ENCODE measurements at places on chromosomes 7 and 10. TPM values are rescaled to one million over a fixed set of nuclear protein-coding genes. Genes with fewer than 3 reads are reported as not detected.
A peak's percentile ranks its signal among the peaks of the same experiment; 100 is the strongest.

Gene GNAT3
- total RNA-seq = not detected

Gene LRRC18
- total RNA-seq = not detected

Gene SORCS3
- 2.1 TPM for total RNA-seq

Gene INMT
- total RNA-seq = 0.36 TPM

Gene VWA2
- not detected for total RNA-seq

Gene CYP3A4
- not detected for total RNA-seq

Gene RARRES2
- not detected for total RNA-seq

Gene PRSS1
- not detected for total RNA-seq

Gene DEPP1
- not detected for total RNA-seq

- H3K27me3 ChIP-seq = no peaks in the 10 kb centered on the region
- H3K27ac ChIP-seq = no peak overlapping the region
- no peak overlapping the region for H3K4me3 ChIP-seq
- no peaks in the 10 kb centered on the region for H3K36me3 ChIP-seq
- H3K4me1 ChIP-seq = peaks cover 9% of the 10 kb centered on the region
Observed at GRCh38 chr10:127978481-127978880, 71.6 kb downstream of the PTPRE start.

GRCh38 chr7:116522247-116522646 lies 2.6 kb upstream of the CAV1 start:
- H3K27ac ChIP-seq = no peak overlapping the region
- no peak for DNase-seq
- H3K36me3 ChIP-seq = no peaks in the 10 kb centered on the region
- H3K27me3 ChIP-seq = peaks cover 66% of the 10 kb centered on the region
- peaks cover 24% of the 10 kb centered on the region for H3K4me1 ChIP-seq

DNA sequence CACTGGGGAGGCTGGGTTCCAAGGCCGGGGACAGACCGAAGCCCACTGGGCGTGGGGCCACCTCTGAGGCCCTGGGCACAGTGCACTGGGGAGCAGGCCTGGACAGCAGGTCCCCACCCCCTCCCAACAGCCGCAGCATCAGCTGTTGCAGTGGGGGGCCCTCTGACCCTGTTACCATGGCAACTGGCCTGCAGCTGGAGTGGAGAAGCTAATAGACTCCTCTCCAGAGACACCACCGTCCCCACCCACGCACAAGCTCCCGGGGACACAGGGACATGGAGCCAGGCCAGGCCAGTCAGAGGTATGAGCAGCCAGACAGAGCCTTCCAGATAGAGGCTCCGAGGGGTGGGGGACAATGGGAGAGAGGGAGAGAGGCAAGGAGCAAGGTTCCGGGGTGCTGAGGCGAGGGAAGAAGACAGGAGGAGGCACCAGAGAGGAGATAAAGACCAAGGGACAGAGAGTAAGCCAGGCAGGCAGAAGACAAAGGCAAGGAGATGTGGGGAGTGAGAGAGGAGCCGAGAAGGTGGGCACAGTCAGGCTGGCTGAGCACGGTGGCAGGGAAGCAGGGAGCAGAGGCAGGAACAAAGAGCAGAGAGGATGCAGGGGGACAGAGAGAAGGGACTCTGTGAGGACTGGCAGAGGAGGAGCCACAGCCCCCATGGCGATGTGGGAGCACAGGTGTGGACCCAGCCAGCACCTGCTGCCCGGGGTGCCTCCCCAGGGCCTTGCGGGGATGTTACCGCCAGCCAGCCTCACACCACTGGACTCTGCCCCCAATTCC lies 6.7 kb downstream of the KCNH2 start:
- H3K4me1 ChIP-seq = peaks cover 42% of the 10 kb centered on the region
- H3K4me3 ChIP-seq = no peak overlapping the region
- DNase-seq = no peak
- peaks cover 11% of the 10 kb centered on the region for H3K27me3 ChIP-seq
- no peak overlapping the region for H3K27ac ChIP-seq
- no peaks in the 10 kb centered on the region for H3K36me3 ChIP-seq

DNA sequence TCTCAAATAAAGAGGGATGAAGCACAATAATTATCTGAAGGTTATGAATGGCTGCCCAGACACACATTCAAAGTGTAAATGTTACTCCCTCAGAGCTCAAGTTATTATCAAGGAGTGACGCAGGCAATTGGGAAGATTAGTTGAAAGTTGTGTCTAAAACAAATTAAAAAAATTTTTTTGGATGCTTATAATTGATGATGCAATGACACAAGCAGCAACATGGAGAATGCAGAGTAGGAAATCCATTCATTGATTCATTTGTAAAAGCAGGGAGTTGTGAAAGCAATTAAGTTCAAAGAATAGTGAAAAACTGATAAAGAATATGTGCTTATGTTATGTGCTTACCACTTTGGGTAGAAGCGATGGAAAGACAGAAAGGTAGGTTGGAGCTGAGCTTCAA lies 120.4 kb downstream of the CDK6 start:
- no peak for DNase-seq
- H3K4me1 ChIP-seq = peaks cover 13% of the 10 kb centered on the region
- H3K27me3 ChIP-seq = no peaks in the 10 kb centered on the region

DNA sequence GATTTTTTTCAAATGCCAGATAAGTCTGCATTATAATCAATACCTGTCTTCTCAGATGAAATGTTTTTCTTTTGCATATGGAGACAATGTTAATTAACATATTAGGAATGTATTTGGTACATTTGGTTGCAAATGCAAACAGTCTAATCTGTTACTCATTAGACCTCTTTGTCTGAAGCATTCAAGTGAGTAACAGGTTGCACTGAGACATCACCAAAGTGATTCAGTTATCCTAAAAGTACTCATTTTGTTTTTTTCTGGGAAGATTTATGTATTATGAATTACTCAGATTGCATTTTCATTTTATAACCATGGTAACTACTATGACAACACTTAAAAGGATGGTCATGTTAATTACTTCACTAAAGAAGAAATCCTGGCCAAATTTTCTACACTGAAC lies 513.6 kb downstream of the HTR7 start:
- H3K4me3 ChIP-seq = no peak overlapping the region
- no peaks in the 10 kb centered on the region for H3K27me3 ChIP-seq
- DNase-seq = no peak
- no peaks in the 10 kb centered on the region for H3K4me1 ChIP-seq
- H3K27ac ChIP-seq = no peak overlapping the region
- H3K36me3 ChIP-seq = no peaks in the 10 kb centered on the region

DNA sequence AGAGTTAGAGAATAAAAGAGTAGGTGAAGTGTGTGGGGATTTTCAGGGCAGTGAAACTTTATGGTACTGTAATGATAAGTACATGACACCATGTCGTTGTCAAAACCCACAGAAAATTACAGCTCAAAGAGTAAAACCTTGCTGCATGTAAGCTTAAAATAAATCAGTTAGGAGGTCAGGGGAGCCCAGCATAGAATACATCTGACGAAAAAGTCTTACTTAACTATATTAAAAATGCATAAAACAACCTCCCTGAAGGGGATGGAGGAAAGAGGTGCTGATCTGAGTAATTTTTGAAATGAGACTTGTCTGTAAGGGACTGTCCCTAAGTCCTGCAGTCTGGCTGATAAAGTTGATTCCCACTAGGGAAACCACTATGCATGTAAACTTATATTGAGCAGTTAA lies 49.8 kb upstream of the AKR1E2 start:
- H3K27me3 ChIP-seq = peaks cover 7% of the 10 kb centered on the region
- DNase-seq = no peak
- no peaks in the 10 kb centered on the region for H3K4me1 ChIP-seq
- no peak overlapping the region for H3K4me3 ChIP-seq
- no peak overlapping the region for H3K27ac ChIP-seq

- H3K4me1 ChIP-seq = no peaks in the 10 kb centered on the region
- no peak overlapping the region for H3K27ac ChIP-seq
- DNase-seq = no peak
- H3K4me3 ChIP-seq = no peak overlapping the region
- no peaks in the 10 kb centered on the region for H3K27me3 ChIP-seq
- H3K36me3 ChIP-seq = no peaks in the 10 kb centered on the region
Observed at GRCh38 chr7:111232249-111233084, 141.5 kb downstream of the LRRN3 start.

GRCh38 chr7:95590387-95591248 lies 5.7 kb downstream of the PDK4 start:
- no peak overlapping the region for H3K27ac ChIP-seq
- H3K27me3 ChIP-seq = no peaks in the 10 kb centered on the region
- H3K4me1 ChIP-seq = no peaks in the 10 kb centered on the region

DNA sequence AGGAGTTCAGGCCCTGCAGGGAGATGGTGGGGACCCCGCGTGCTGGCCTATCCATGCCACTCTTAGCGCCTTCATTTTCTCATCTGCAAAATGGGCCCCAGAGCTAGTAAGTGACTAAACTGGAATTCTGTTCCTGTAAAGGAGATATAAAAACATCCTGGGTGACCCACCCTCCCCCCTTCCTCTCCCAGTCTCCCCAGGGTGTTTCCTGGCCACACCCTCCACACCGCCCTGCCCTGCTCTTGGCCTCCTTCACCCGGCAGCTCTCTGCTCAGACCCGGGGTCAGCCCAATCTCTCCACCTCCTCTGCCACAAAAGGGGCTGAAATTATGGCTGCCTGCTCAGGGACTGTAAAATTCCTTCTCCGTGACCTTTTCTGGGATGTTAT lies 70.7 kb downstream of the C10orf105 start:
- no peak for DNase-seq
- no peaks in the 10 kb centered on the region for H3K36me3 ChIP-seq
- H3K4me3 ChIP-seq = no peak overlapping the region

- peak; percentile 76 for DNase-seq
- H3K27me3 ChIP-seq = no peaks in the 10 kb centered on the region
- peaks cover 69% of the 10 kb centered on the region for H3K36me3 ChIP-seq
- no peak overlapping the region for H3K27ac ChIP-seq
- H3K4me1 ChIP-seq = peaks cover 10% of the 10 kb centered on the region
- no peak overlapping the region for H3K4me3 ChIP-seq
Observed at GRCh38 chr7:105656922-105657521, 75.7 kb upstream of the EFCAB10 start.

GRCh38 chr7:1386623-1387220 lies 72.5 kb downstream of the MICALL2 start:
- no peak overlapping the region for H3K27ac ChIP-seq
- peaks cover 18% of the 10 kb centered on the region for H3K27me3 ChIP-seq
- no peak overlapping the region for H3K4me3 ChIP-seq

- H3K27ac ChIP-seq = no peak overlapping the region
- no peak for DNase-seq
- H3K4me1 ChIP-seq = no peaks in the 10 kb centered on the region
- no peaks in the 10 kb centered on the region for H3K27me3 ChIP-seq
Observed at GRCh38 chr7:30184791-30185487, 50.2 kb downstream of the MTURN start.

GRCh38 chr7:55065079-55065478 lies 46.3 kb downstream of the EGFR start:
- H3K27ac ChIP-seq = no peak overlapping the region
- H3K4me3 ChIP-seq = no peak overlapping the region
- H3K36me3 ChIP-seq = no peaks in the 10 kb centered on the region
- H3K4me1 ChIP-seq = no peaks in the 10 kb centered on the region

GRCh38 chr10:70190581-70190980 lies 20.3 kb upstream of the SAR1A start:
- no peak overlapping the region for H3K4me3 ChIP-seq
- H3K36me3 ChIP-seq = no peaks in the 10 kb centered on the region
- H3K27me3 ChIP-seq = no peaks in the 10 kb centered on the region
- no peaks in the 10 kb centered on the region for H3K4me1 ChIP-seq
- no peak overlapping the region for H3K27ac ChIP-seq

- H3K4me3 ChIP-seq = no peak overlapping the region
- H3K27ac ChIP-seq = no peak overlapping the region
- no peaks in the 10 kb centered on the region for H3K36me3 ChIP-seq
- no peaks in the 10 kb centered on the region for H3K4me1 ChIP-seq
- no peak for DNase-seq
- no peaks in the 10 kb centered on the region for H3K27me3 ChIP-seq
Observed at GRCh38 chr7:146387140-146387539, 270.5 kb downstream of the CNTNAP2 start.

GRCh38 chr7:142347091-142347490 lies 89.2 kb upstream of the PRSS58 start:
- no peaks in the 10 kb centered on the region for H3K4me1 ChIP-seq
- no peak for DNase-seq
- no peaks in the 10 kb centered on the region for H3K27me3 ChIP-seq
- H3K4me3 ChIP-seq = no peak overlapping the region
- no peaks in the 10 kb centered on the region for H3K36me3 ChIP-seq

GRCh38 chr7:19069842-19070241 lies 47.6 kb downstream of the TWIST1 start:
- DNase-seq = no peak
- H3K4me1 ChIP-seq = no peaks in the 10 kb centered on the region
- no peak overlapping the region for H3K4me3 ChIP-seq
- H3K27ac ChIP-seq = no peak overlapping the region
- no peaks in the 10 kb centered on the region for H3K27me3 ChIP-seq

GRCh38 chr10:8069108-8069507 lies 14.6 kb downstream of the GATA3 start:
- H3K36me3 ChIP-seq = peaks cover 89% of the 10 kb centered on the region
- H3K4me1 ChIP-seq = peaks cover 46% of the 10 kb centered on the region
- no peak for DNase-seq
- H3K27ac ChIP-seq = no peak overlapping the region

- H3K4me1 ChIP-seq = no peaks in the 10 kb centered on the region
- H3K36me3 ChIP-seq = peaks cover 20% of the 10 kb centered on the region
- no peaks in the 10 kb centered on the region for H3K27me3 ChIP-seq
- no peak for DNase-seq
- no peak overlapping the region for H3K4me3 ChIP-seq
- H3K27ac ChIP-seq = no peak overlapping the region
Observed at GRCh38 chr7:127979113-127979727, 52.0 kb downstream of the LRRC4 start.

DNA sequence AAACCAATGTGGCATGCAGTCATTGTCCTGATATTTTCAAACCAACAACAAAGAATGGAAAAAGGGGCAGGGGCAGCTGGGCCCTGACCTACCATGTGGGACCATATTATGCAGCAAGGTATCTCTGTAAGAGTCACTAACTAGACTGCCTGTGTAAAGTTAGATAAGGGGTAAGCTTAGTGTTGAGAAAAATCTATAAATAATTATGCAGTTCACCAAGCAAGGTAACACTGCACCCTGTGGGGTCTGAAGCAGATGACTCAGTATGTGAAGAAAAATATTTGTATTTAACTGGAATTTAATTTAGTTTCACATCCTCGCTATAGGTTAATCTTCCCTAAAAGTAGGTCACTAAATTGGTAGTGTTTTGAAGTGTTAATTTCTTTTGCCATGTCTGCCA lies 99.3 kb downstream of the PPP1R3A start:
- H3K36me3 ChIP-seq = no peaks in the 10 kb centered on the region
- no peaks in the 10 kb centered on the region for H3K4me1 ChIP-seq
- no peak for DNase-seq

- DNase-seq = no peak
- H3K4me1 ChIP-seq = no peaks in the 10 kb centered on the region
- H3K27me3 ChIP-seq = no peaks in the 10 kb centered on the region
- no peak overlapping the region for H3K27ac ChIP-seq
- H3K36me3 ChIP-seq = no peaks in the 10 kb centered on the region
Observed at GRCh38 chr10:34186745-34187144, 628.4 kb downstream of the PARD3 start.

- no peaks in the 10 kb centered on the region for H3K27me3 ChIP-seq
- H3K36me3 ChIP-seq = peaks cover 92% of the 10 kb centered on the region
- H3K4me3 ChIP-seq = no peak overlapping the region
- peaks cover 62% of the 10 kb centered on the region for H3K4me1 ChIP-seq
- no peak for DNase-seq
Observed at GRCh38 chr10:11246752-11247467, 229.2 kb downstream of the CELF2 start.

- H3K4me1 ChIP-seq = peaks cover 9% of the 10 kb centered on the region
- no peaks in the 10 kb centered on the region for H3K36me3 ChIP-seq
- H3K4me3 ChIP-seq = peak within 1 kb of the TSS; percentile 20
- no peak for DNase-seq
- no peak within 1 kb of the TSS for H3K27ac ChIP-seq
Observed at GRCh38 chr10:34815185-34816084, at the start of gene PARD3. TSS of gene PARD3 (minus strand) at chr10:34815296. CDS start at chr10:34814995, 301 bp downstream.

- no peak overlapping the region for H3K4me3 ChIP-seq
- peaks cover 36% of the 10 kb centered on the region for H3K27me3 ChIP-seq
Observed at GRCh38 chr7:295155-296154, 5.5 kb downstream of the FOXL3 start.

All from CD4-positive, alpha-beta T cell (primary cell).